ENCODE measurements at places on chromosomes 16 and 17.

GRCh38 chr17:28228109-28228840 lies 90.7 kb upstream of the TMEM97 start:
- DNase-seq: peak; percentile 85

GRCh38 chr17:1073241-1073962 lies 76.5 kb downstream of the TIMM22 start:
- DNase-seq: peak; percentile 52

GRCh38 chr17:63497708-63498483 lies 21.0 kb downstream of the ACE start:
- peak; percentile 82 for DNase-seq

- DNase-seq: no peak
Observed at GRCh38 chr17:62965174-62965685, 805 bp upstream of the TANC2 start.

GRCh38 chr17:80064696-80065095 lies 28.3 kb downstream of the CCDC40 start:
- DNase-seq: no peak
